ENCODE measurements at places on chromosomes 5 and 9.

DNA sequence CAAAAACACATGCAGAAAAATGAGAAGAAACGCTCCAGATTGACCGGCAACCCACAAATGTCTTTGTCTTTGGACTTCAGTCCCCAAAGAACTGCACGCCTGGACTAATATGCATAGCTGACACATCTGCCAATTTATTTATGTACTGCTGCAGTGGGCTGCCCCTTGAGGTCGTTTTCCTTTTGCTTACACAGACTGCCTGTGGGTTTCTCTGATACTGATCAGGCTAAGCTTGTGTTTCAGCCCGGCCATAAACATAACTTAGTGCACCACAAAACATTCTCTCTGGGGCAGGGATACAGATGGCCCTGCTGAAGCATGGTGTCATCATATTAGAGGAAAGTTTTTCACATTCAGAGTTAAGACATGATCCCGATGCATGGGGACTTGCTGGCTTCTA is 75.4 kb downstream of the NUDT12 start:
- DNase-seq, result no peak

- DNase-seq, result no peak
These were observed 136.4 kb downstream of the FSTL4 start for GRCh38 chr5:133475986-133476385.

- no peak for DNase-seq
These were observed 77.0 kb upstream of the LRRTM2 start for GRCh38 chr5:138951986-138952735.

GRCh38 chr5:91219091-91219802 is 163.9 kb downstream of the ARRDC3 start:
- no peak for DNase-seq

GRCh38 chr9:108142142-108142503 is 652.6 kb upstream of the KLF4 start:
- DNase-seq, result no peak

DNA sequence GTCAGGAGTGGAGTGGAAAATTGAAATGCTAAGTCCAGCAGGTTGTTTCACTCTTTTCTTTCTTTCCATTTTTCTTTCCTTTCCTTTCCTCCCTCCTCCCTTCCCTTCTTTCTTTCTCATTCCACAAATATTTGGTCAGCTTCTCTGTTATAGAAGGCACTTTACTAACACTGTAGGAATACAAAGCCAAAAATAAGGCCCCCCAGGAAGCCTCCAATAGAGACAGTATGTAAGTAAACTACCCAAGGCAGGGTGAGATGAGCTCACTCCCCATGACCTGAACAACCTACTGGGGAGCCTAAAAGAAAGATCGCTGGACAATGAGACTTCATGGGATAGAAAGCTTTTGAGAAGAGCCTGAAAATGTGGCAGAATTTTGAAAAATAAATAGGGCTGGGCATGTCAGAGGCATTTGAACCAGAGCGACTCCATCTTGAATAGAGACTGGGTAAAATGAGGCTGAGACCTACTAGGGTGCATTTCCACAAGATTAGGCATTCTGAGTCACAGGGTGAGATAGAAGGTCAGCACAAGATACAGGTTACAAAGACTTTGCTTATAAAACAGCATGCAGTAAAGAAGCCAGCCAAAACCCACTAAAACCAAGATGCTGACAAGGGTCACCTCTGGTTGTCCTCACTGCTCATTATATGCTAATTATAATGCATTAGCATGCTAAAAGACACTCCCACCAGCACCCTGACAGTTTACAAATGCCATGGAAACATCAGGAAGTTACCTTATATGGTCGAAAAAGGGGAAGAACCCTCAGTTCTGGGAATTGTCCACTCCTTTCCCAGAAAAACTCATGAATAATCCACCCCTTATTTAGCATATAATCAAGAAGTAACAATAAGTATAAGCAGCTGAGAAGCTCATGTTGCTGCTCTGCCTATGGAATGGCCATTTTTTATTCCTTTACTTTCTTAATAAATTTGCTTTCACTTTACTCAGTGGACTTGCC is 158.9 kb upstream of the EGFLAM start:
- DNase-seq, result no peak

GRCh38 chr5:115575167-115576070 is 26.9 kb downstream of the TICAM2 start:
- no peak for DNase-seq

DNA sequence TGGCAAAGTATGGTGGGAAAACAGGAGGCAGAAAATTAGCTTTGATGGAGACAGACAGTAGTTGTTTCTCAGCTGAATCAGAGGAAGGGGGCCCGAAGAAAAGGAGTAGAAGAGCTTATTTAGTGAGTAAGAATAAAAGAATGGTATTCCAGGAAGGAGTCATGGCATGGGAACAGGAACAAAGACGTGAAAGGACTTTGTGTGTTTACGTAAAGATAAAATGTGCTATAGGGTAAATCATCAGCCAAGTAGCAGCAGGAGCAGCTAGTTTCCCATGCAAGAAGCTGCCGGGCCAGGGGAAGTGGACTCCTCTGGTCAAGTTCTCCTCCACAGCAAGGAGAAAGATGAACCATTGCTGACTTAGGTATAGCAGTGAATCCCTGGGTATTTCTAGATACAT is 454.5 kb downstream of the HINT1 start:
- no peak for DNase-seq

- no peak for DNase-seq
These were observed 312.9 kb downstream of the ADGRV1 start for GRCh38 chr5:90871391-90871991.

DNA sequence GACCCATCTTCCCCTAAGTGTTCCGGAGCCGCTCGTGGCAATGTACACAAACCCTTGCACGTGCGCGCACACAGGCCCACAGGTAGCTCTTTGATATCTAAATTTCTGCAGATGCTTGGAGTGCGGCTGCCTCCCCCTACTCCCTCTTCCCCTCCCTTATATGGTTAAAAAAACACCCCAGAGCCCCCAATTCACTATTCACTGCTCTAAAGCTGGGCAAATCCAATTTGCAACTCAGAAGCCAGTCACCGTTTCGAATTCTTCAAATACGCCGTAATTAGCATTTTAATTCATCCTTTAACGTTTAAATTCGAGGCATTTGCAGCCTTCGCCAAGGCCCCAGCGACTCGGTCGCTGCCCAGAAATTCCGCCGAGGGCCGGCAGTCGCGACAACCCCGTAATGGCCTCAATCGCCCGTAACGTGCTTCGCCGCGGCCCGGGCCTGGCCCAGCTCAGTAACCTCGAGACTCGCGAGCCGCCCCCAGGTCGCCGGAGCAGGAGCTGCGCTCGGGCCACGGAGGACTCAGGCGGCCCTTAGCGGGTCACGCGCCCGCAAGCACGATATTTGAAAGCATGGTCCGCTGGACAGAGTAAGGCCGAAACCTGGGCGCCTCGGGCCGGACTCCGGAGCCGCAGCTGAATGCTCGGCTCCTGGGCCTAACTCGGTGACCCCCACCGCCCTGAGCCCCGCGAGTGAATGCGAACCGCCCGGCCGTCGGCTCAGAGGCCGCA is 1.3 kb downstream of the IRX2 start:
- DNase-seq, result no peak

DNA sequence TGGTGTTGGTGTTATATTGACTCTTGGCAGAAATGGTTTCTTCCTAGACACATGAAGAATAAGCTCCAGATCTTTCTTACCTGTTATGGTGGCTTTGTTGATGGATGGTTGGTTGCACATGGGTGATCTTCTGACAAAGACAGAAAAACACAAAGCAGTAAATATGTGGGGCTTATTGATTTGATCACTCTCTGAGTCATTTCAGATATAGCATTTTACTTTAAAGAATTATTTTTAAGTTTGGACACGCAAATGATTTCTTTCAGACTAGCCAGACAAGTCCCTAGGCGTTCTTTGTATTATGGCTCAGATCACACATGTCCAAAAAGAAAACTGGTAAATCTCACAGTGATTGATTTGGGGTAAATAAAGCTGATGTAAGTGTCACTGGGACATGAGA is 597.6 kb downstream of the RAB3C start:
- DNase-seq, result no peak

DNA sequence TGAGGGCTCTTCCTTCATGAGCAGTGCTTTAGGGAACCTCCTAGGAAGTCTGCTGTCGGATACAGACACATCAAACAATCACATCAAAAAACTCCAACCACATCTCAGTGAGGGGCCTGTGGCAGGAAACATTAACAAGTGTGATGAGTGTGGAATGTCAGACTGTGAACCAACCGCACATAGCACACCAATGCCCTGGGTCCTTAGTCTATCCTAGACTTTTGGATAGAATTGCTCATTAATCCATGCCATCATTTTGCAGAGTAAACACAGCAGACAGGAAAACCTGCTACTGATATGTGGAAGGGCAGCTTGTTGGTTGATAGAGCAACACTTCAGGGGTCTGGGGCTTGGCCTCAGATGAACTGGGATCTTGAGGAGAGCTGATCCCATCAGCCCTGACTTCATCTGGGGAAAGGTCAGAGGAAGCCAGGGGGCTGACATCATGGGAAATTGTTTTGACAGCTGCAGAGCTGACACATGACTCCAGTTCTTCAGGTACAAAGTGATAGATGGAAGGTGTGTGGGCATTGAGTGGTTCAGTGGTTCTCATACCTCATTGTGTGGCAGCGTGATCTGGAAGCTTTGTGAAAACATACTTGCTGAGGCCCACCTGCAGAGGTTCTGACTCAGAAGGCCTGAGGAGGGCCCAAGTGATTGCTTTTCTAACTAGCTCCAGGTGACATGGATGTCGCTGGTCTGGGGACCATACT is 193.3 kb downstream of the DIRAS2 start:
- DNase-seq, result no peak

DNA sequence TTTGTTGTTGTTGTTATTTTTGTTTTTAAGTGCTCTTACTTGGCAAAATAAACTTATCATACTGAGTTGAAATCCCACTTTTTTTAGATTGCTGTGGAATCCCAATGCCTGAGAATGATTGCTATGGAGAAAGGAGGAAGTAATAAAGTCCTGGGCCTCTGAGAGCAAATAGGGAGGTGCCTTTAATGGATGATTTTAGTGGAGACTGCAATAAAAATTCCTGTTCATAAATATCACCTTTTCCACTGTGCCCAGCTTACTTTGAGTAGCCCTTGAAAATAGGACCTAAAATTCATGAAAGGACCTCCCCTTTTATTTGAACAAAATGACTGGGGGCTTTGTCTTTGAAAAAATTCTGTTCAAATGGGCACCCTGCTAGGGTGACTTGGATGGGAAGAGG is 21.8 kb upstream of the ANKH start:
- DNase-seq, result no peak

GRCh38 chr9:23772385-23772783 is 53.7 kb downstream of the ELAVL2 start:
- no peak for DNase-seq

- DNase-seq, result no peak
These were observed 59.0 kb downstream of the CWC27 start for GRCh38 chr5:64827703-64828102.

GRCh38 chr5:143562935-143563334 is 159.4 kb upstream of the NR3C1 start:
- no peak for DNase-seq

DNA sequence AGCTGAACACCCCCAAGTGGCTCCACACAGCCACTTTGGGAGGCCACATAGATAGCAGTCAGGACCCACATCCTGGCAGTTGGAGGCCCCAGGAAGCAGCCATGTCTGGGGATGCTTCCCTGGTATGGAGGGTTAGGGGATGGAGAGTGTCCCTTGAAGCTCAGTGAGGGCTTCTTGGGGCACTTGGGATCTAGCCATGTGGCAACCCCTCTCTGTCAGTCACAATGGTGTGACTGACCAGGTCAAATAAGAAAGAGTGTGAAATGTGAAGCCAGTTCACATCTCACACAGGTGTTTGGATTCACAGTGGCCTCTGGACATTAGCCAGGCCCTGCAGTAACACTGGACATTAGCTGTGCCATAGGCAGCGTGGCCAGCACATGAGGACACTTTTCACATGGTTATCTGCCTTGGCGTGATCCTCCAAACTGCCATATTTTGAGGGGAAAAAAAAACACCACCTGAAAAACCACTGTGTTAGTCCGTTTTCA is 53.9 kb upstream of the IL17B start:
- DNase-seq, result no peak

DNA sequence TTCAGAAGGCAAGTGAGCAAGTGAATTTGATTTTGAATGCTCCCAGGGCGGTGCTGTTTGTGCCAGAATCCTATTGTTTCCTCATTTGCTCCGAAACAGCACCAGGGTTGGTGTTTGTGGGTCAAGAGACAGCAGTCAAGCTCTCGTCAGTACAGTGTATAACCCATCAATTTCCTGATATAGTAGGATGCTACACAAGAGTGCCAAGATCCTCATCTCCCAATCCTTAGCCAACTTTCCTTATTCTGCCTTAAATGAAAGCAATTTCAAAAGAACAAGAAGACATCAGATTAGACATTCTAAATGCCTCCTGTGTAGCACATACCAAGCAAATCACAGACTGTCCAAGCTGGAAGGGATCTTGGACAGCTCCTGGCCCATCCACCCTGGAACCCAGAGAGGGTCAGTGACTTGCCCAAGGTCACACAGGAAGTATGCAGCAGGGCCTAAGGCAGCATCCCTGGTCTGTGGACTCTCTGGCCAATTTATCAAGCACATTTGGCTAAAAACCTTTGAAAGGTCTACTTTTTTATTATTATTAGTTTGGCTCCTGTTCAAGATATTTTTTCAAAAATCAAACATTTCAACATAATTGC is 4.5 kb downstream of the WHRN start:
- no peak for DNase-seq

DNA sequence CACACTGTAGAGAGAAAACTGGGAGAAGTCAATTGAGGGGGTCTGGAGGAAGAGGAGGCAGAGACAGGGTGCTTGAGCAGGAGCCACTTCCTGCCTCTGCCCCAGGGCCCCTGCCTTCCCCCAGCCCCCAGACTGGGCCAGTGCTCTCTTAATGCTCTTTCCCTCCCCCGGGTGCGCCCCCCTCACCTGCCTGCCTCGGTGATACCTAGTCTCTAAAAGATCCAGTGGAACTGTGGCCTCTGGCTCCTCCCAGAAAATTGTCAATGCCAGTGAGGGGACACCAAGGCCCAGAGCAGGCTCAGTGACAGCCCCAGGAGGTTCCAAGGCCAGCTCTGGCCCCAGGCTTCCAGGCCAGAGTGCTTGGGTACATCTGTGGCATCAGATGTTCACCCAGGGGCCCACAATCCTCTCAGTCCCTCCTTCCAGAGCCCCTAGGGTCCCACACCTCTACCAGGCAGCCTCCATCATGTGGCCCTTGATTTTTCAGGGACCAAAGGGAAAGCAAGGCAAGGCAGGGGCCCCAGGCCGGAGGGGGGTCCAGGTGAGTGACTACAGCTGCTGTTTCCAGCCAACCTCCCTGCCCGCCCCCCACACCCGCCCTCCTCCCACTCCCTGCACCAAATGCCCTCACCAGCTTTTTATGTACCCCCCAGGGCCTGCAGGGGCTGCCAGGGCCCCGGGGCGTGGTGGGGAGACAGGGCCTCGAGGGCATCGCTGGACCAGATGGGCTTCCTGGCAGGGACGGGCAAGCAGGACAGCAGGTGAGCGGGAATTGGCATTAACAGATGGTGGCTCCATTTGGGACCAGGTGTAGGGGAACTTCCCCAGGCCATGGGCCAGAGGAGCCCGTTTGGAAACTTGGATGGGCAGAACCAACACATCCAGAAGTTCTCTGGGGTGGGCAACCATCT is 33.1 kb upstream of the ORM1 start:
- DNase-seq, result no peak
